IPS DF 6.9 (cell line): ENCODE measurements at places on chromosomes 2 and 18.

DNA sequence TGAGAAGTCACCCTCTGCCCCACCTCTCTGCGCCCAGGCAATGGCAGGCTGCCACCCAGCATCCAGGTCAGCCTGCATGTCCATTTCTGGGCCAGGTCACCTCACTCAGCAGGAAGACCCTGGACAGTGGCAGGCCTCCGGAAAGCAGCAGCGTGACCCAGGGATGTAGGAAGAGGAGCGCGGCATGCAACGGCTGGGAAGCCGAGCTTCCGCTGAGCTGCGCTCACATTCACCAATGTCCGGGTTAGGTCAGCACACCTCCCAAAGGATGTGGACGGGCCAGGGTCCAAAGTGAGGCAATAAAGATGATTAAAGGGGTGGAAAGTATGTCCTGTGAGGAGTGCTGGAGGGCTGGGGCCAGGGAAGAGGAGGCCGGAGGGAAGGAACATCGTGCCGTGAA, 174.5 kb downstream of the CTIF start:
- DNase-seq = no peak

DNA sequence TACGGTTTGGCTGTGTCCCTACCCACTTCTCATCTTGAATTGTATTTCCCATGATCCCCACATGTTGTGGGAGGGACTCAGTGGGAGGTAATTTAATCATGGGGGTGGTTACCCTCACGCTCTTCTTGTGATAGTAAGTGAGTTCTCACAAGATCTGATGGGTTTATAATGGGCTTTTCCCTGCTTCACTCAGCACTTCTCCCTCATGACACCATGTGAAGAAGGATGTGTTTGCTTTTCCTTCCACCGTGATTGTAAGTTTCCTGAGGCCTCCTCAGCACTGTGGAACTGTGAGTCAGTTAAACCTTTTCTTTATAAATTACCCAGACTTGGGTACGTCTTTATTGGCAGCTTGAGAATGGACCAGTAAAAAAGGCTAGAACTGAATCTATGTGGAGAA, 750.0 kb upstream of the ID2 start:
- no peak for DNase-seq

DNA sequence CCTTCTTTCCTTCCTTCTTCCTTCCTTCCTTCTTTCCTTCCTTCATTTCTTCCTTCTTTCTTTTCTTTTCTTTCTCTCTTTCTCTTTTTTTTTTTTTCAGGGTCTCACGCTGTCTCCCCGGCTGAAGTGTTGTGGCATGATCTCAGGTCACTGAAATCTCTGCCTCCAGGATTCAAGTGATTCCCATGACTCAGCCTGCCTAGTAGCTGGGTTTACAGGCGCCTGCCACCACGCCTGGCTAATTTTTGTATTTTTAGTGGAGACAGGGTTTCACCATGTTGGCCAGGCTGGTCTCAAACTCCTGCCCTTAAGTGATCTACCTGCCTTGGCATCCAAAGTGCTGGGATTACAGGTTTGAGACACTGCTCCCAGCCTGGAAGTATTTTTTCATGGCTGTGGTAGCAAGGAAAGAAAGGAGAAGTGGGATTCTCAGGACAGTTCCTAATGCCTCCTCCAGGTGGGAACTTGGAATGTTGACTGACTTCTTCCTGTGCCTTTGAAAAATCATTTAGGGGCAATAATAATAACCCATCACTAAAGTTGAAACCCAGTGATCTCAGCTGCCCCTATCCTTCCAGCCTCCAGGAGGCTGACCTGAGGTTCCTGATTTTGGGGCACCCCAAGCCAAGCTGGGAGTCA, 89.3 kb upstream of the CELF4 start:
- no peak for DNase-seq

DNA sequence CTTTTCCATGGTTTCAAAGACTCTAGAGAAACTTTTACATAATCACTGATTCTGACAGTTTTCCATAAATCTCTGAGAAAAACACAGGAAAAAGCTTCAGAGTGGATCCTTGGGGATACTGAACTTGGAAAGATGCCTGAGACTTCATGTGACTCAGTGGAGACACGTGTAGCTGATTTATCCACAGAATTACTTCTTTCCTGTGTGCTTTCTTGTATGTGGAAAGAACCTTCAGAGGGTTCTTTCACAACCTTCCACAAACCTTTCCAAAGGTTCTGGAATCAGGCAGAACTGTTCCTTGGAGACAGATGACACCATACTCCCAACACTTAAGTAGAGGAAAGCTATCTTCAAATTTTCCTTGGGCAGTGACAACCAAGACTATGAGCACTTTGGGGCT, 207.2 kb downstream of the RND3 start:
- no peak for DNase-seq

- DNase-seq = no peak
These were observed 105.9 kb downstream of the RBMS1 start for GRCh38 chr2:160387558-160388262.

DNA sequence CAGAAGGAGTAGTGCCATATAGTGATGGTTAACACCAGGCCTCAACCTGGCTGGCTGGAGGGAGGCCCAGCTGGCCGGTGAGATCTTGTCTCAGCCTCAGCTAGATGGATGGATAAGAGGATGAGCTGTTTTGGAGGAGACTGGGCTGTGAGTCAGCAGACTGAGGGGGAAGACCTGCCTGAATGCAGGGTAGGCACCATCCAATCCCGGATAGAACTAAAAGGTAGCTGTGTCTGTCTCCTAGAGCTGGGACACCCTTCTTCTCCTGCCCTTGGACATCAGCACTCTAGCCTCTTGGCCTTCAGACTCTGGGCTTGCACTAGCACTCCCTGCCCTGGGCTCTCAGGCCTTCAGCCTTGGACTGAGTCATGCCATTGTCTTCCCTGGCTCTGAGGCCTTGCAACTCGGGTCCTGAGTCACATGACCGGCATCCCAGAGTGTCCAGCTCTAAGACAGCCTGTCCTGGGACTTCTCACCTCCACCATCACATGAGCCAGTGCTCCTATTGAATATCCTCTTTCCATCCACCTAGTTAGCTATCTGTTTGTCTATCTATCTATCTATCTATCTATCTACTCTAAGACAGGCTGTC, 131.3 kb downstream of the TPO start:
- no peak for DNase-seq

DNA sequence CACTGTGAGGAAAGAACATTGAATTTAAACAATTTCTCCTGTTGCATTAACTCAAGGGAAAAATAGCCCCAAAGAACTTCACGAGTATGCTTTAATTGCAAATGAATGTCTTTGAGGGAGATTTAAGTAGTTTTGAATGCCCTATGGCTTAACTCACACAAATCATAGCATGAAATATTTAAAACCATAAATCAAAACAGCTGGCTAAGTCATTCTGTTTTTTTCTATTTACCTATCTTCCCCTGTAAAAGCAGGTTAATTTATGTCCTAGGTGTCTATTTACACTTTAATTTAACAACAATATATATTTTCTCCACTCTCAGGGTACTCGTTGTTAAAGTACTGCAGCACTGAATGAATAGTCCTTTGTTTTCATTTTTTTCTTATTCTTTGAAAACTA, 118.8 kb upstream of the PIEZO2 start:
- DNase-seq = no peak

- DNase-seq = no peak
These were observed 35.0 kb downstream of the PXDN start for GRCh38 chr2:1709335-1709605.

DNA sequence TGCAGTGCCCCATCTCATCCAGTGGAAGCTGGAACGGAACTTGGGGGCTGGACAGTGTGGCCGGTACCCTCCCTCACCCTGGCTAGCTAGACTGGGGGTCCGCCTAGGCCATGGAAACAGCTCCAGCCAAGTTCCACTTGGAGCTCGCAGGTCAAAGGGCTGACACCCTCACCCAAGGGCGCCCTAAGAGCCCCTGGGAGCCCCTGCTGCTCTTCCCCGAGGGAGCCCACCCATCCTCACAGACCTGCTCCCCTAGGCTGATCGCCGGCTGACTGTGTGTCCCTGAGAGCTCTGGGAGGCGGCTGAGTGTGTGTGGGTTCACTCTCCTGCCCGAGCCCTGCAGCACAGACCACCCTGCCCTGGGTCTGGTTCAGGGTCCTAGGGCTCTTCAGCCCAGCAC, 118.2 kb upstream of the OTOS start:
- no peak for DNase-seq

- no peak for DNase-seq
These were observed 119.9 kb upstream of the RND3 start for GRCh38 chr2:150607390-150607811.

GRCh38 chr2:85811180-85812093, 57.6 kb downstream of the ATOH8 start:
- no peak for DNase-seq

- DNase-seq = no peak
These were observed 134.5 kb downstream of the FBXO15 start for GRCh38 chr18:74012954-74013630.

- no peak for DNase-seq
These were observed 32.1 kb upstream of the CHRNA1 start for GRCh38 chr2:174796319-174796771.

GRCh38 chr2:158825021-158825420, 29.9 kb downstream of the DAPL1 start:
- no peak for DNase-seq

DNA sequence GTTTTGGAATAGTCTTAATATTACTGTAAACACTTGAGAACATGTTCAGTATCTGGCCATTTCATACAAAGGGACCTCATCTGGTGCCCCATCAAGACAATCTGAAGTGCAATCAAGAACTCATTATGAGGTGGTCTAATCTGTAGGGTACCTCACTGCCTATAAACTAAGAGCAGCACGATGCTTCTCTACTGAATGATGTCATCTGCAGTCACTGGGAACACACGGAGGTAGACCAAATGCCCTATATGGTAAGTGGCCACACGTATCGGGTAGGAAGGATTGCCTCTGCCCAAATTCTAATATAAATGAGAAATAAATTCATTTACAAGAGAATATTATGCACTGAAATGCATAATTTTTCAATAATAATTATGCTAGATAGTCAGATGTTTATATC, 90.4 kb downstream of the SLC8A1 start:
- DNase-seq = no peak

DNA sequence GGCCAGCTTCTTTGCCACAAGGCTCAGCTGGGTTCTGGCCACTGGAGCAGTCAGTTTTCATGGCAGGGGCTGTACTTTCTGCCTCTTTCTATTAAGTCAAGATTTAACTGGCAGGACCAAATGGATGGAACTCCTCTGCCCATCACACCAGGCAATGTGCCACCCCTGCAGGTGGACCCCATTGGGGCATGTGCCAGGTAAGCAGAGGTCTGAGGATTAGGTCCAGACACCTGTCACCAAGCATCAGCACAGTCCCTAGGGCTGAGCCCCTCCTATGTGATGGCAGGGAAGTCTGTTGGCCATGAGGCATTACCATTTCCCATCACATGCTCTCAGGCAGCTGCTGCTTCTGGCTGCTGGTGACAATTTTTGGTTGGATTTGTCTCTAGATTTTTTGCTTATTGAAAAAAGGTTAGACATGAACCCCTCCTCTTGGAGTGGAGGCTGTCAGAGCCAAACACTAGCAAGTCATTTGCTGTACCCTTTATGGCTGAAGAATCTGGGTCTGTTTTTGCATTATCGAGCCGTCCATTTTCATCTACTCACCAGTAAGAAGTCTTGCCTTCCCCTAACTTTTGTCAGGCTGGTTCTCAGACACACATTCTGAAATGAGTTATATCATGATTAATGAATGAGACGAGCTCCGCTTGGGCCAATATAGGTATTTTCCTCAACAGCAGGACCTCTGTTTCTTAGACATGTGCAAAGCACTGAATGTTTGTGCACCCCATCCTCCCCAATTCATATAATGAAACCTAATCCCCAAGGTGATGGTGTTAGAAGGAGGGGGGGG, 328.0 kb downstream of the TSN start:
- no peak for DNase-seq

- DNase-seq = no peak
These were observed 3.8 kb downstream of the ONECUT2 start for GRCh38 chr18:57438743-57439608.

GRCh38 chr2:158291544-158292180, 164.9 kb downstream of the CCDC148 start:
- no peak for DNase-seq

- DNase-seq = no peak
These were observed 363.1 kb downstream of the LRP1B start for GRCh38 chr2:141767691-141768090.

- DNase-seq = no peak
These were observed 25.5 kb upstream of the E2F6 start for GRCh38 chr2:11491348-11491933.

DNA sequence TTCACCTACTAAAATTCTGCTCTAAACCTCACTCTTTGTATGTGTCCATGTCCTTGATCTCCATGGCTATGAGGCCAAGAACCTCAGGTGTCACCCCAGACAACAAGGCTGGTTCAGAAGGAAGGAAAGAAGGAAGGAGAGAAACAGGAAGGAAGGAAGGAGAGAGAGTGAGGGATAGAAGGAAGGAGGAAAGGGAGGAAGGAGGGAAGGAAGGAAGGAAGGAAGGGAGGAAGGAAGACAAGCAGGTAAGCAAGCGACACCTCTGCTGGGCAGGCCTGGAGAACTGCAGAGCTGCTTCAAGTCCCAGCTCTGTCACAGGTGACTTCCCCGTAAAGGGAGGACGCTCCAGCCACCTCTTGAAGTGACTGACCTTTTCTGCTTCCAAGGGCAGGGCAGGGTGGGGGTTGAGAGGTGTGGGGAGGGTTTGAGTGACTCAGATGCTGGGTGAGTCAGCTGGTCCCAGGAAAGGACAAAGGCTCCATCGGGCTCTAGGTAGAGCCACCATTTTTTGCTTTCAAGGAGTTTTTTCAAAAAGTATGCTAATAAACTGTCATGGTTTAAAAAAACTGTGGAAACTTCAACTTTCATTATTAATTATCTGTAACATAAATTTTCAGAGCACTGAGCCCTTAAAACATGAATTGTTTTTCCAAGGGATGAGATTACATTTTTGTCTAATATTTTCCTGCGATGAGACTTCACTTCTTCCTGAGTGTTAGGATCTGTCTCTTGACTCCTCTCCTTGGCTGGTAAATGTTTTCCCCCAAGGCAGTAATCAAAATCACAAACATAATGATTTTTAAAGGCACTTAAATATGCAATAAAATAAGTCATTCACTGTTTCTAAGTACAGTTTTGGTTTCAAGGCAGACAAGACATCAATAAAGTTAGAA, 90.1 kb upstream of the L3MBTL4 start:
- DNase-seq = no peak

DNA sequence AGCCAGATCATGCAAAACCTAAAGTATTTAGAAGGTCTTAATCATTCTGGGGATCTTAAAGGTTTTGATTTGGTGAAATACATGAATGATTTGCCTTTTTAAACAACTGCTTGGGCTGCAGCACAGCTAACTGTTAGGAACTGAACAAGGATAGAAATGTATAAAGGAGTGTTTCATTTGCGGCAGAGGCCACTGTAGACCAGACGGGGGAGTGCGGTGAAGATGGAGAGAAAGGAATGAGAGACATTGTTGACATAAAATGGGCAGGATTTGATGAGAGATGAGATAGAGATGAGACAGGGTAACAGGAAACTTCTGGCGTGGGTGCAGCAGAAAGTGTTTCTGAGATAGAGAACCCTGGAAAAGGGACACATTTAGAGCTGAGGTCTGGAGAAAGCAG, 308.1 kb downstream of the TMX3 start:
- no peak for DNase-seq

- DNase-seq = no peak
These were observed 17.1 kb downstream of the ATOH8 start for GRCh38 chr2:85770786-85771409.

- DNase-seq = no peak
These were observed 691.8 kb upstream of the NRXN1 start for GRCh38 chr2:51723691-51724090.
